Stimulated activated CD8-positive, alpha-beta memory T cell treated with anti-CD3 and anti-CD28 coated beads, Interleukin-4, amount 100 ng/mL, for 1 hour (primary cell): ENCODE measurements at places on chromosomes 5 and 9.

DNA sequence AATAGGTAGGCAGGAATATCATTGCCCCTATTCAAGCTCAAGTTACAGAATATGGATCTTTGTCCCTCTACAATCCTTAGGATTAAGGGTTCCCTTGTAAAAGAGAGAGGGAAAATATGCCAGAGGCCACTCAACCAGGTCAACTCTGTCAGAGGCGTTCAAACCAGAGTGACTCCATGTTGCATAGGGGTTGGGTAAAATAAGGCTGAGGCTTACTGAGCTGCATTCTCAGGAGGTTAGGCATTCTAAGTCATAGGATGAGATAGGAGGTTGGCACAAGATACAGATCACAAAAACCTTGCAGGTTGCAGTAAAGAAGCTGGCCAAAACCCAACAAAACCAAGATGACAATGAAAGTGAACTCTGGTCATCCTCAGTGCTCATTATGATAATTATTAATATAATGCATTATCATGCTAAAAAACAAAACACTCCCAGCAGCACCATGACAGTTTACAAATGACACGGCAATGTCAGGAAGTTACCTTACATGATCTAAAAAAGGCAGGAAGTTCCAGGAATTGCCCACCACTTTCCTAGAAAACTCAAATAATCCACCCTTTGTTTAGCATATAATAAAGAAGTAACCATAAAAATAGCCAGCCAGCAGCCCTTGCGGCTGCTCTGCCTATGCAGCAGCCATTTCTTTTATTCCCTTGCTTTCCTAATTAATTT, 64.8 kb downstream of the ERP44 start:
- no peak for DNase-seq

GRCh38 chr5:154274828-154275185, 84.3 kb downstream of the GALNT10 start:
- no peak for DNase-seq

- DNase-seq = no peak
Observed at GRCh38 chr9:98154678-98155077, 35.7 kb upstream of the TRIM14 start.

DNA sequence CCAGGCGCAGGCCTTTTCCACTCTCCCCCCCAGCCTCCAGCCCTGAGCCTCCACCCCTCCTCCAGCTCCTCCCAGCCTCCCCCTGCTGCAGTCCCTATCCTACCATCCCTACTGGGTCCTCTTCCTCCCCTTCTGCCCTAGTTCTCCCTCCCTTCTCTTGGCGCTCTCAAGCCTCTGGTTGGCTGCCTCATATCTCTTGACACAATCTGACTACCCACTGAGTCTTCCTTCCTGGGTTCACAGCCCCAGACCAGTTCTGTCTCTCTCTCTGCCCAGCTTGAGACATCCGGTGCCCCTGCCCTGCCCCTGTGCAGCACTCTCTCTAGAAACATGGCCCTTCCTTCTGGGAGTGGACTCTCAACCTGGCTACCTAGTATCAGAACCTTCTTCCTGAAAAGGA, 76.2 kb downstream of the TSPAN17 start:
- no peak for DNase-seq

- DNase-seq = no peak
Observed at GRCh38 chr9:30482499-30482898, 1901.9 kb upstream of the ACO1 start.

GRCh38 chr5:2909035-2909434, 157.6 kb upstream of the IRX2 start:
- DNase-seq = no peak

DNA sequence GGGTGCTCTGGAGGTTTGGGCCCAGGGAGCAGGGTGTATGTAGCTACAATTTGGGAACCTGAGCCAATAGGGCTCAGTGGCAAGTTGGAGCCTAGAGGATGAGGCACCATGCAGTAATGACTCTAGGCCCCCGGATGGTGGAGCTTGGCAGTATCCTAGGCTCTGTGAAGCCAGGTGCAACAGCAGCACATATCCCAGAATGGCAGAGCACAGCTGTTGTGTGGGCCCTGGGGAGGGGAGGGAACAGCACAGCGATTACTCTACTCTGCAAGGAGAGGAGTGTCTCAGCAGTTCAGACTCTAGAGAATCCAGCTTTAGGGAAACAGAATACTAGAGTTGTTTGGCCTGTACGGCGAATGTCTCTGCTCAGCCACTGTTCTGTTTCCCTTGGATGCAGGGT, 56.1 kb downstream of the LRRTM2 start:
- no peak for DNase-seq

- no peak for DNase-seq
Observed at GRCh38 chr5:123808461-123809380, 296.7 kb downstream of the CSNK1G3 start.

GRCh38 chr5:56233230-56233629, at the start of gene ANKRD55:
Gene ANKRD55, minus strand, starts transcription at chr5:56233330. Its CDS starts 417 bp downstream, at chr5:56232913.
- no peak for DNase-seq

- no peak for DNase-seq
Observed at GRCh38 chr9:131358556-131358955, 35.3 kb upstream of the PRRC2B start.

DNA sequence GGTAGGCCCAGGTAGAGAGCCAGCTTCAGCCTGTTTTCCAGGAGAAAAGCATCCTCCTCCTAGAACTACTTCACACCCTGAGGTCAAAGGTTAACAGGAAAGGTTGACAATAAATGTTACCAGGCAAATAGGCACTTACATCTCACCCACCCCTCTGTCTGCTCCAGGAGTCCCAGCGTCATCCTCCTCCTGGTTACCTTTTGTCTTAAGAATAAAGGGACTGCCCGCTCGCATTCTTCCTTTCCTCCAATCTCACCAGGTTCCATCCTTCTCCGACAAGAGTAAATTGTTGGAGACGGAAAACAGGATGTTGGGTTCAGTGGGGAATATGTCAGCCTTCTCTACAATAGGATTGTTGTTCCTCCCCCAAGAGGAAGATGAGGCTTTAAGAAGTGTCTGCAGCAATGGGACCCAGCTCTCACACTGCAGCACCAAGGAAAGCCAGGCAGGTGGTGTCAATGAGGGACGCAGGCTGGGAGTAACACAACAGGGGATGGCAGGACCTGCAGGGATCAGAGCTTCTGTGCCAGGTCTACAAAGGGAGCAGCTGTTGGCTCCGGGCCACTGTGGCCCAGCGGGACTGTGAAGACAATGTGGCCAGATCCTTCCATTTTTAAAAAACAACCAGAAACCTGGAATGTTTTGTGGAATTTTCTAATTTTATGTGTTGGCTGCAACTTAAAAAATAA, 29.0 kb downstream of the FAT2 start:
- no peak for DNase-seq

DNA sequence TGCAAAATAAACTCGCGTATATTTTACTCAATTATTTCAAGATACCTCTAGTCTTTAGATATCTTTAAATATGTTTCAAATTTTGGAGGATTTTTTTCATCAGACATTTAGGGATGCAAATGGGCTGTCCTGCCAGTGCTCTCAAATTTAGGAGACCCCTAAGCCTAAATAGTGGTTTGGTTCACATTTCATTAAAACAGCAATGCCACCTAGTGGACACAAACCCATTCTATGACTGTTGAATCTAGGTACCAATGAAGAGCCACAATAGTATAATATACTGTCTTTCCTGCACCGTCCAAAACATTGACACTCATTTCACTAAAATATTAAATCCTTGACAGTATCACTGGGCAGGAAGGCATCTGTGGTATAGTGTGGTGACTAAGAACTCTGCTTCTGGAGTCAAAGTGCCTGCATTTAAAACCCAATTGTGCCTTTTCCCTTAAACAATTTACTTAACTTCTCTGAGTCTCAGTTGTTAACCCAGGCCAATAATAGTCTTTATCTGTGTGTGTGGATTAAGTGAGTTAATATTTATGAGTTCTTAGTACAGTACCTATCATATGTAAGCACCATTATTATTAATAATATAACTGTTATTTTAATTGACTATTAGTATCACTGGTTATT, 148.0 kb downstream of the RORB start:
- no peak for DNase-seq

DNA sequence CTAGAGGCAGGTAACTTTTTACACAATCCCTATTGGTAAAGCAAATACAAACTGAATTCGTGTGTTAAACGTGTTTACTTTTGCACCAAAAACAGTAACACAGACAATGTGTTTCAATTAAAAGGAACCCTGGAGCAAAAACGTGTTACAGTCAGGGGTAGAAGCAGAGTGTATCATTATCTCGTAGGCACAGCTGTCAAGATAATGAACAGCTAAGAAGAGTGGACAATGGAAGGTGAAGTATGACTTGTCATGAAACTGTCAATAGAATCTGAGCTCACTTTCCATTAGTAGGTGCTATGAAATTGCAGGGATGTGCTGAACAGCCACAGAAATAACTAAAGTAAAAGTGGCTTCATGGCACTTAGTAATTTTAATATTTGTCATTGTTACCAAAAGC, 1229.8 kb upstream of the WWC1 start:
- no peak for DNase-seq

DNA sequence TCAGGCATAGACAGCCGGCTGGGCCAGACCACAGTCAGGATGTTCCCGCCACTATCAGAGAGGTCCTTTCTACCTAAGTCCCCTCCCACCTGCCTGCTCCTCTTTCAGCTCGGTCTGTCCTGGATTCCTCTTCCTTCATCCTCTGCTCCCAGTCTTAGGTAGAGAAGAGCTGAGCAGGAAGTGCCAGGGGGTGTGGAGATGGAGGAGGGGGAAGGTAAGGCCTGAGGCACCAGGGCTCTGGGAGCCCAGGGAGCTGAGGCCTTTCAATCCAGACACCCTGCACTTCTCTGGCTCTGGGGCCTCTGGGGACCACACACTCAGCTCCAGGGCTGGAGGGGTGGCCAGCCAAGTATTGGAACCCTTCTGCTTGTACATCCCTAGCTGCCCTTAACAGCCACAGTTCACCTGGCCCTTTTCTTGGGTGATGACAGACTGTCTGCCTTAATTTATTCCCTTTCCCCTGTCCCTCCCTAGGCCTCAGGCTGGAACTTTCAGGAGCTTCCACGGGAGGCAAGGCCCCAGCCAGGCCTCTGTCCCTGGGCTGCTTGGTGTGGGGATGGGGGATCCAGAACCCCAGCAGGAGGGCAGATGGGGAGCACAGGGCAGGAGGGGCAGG, 15.6 kb downstream of the IRF1 start:
- no peak for DNase-seq
